SK-N-DZ (cell line): ENCODE measurements at places on chromosomes 2 and 18.

- DNase-seq = no peak
These were observed 151.8 kb downstream of the MGAT5 start for GRCh38 chr2:134405611-134406081.

DNA sequence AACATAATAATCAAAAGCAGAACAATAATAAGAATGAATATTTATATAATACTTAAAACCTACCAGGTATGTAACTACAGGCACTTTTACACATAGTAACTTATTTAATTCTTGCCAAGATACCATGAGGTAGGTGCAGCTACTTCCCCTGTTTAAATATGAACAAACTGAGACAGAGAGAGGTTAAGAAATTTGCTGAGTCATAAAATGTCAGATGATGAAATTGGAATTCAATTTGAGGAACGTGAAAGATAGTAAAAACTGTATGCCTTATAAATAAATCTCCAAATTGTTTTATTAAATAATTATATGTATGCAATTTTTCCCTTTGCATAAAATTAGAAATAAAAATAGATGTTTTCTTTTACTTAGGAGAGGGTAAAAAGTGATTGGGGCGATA lies 1103.3 kb upstream of the NRXN1 start:
- no peak for DNase-seq

GRCh38 chr2:715854-716560 lies 38.8 kb upstream of the TMEM18 start:
- no peak for DNase-seq

GRCh38 chr2:134679745-134680144 lies 39.1 kb downstream of the TMEM163 start:
- DNase-seq = no peak

DNA sequence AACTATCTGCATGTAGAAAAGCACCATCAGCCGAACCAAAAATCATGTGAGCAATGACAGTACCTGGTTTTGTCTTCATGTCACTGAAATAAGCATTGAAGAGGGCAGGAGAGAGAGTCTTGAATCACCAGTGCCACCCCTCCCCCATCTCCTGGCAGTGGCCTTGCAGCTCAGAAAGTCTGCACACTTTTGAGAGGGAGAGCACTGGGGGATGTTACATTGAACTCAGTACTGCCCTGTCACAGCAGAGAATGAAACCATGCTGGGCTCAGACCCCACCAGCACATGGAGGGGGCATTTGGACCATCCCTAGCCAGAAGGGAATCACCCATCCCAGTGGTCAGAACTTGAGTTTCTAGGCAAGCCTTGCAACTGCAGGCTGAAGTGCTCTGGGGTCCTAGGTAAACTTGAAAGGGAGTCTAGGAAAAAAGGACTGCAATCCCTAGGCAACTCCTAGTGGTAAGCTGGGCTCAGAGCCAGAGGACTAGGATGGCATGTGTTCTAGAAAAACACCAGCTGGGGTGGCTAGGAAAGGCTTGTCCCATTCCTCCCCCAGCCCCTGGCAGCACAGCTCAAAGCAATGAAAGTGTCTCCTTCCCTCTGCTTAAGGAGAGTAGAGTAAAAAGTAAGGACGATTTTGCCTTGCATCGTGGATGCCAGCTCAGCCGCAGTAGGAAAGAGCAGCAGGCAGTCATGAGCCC lies 259.9 kb upstream of the MYT1L start:
- DNase-seq = no peak

DNA sequence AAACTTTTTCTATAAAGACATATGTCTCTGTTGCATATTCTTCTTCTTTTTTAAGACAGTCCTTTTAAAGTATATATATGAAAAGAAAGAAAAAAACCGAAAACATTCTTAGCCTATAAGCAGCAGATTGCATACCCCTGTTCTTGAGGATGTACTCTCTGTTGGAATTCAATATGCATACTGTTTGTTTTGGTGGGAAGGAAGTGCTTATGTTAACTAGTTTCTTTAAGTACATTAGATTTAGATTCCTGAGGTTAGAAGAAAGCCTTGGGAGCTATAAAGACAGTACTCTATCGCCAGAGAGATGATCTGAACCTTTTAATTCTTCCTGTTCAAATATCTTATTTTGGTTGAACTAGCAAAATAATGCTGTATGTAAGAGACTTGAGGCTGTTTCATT lies 46.8 kb upstream of the TBR1 start:
- DNase-seq = no peak

DNA sequence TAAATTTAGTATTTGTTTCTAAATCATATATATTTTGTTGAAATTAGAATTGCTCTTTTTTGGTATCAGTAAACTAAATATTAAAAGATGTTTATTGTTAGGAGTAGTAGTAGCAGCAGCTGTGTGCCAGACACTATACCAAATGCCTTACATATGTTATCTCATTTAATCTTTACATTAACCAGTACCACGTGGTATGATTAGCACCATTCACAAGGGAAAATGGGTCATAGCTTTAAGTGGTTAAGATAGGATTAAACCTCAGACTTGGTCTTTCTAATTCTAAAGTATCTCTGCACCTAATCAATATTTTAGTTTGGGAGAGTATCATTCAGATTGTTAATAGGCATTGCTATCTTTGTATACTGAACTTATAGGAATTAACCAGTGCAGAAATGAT lies 29.0 kb downstream of the PSMD14 start:
- DNase-seq = peak; percentile 60

- DNase-seq = no peak
These were observed 67.3 kb downstream of the RHBDD1 start for GRCh38 chr2:226903179-226903578.

DNA sequence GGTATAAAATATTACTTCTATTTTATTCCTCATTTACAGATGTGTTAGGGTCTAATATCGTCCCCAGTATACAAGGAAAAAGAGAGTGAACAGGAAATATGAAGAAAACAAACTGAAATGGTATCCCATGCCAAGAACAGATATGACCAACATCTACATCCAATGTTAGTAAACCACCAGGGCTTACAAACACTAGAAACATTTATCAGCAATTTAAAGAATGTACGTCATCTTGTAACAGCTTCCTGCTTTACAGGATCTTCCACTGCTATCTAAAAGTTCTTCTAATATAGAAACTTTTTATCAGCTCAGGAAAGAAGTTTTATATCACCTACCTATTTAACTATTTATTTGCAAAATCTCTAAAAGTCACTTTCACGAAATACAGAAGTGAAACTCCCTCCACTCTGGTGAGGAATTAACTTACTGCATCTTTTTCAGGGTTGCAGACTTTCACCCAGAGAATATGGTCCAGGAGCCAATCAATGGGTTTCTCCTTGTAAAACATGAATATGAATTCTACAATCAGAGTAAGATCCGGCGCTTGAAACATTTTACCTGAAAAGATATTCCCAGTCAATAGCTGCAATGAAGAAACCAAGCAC lies 35.2 kb downstream of the UNC50 start:
- DNase-seq = no peak

DNA sequence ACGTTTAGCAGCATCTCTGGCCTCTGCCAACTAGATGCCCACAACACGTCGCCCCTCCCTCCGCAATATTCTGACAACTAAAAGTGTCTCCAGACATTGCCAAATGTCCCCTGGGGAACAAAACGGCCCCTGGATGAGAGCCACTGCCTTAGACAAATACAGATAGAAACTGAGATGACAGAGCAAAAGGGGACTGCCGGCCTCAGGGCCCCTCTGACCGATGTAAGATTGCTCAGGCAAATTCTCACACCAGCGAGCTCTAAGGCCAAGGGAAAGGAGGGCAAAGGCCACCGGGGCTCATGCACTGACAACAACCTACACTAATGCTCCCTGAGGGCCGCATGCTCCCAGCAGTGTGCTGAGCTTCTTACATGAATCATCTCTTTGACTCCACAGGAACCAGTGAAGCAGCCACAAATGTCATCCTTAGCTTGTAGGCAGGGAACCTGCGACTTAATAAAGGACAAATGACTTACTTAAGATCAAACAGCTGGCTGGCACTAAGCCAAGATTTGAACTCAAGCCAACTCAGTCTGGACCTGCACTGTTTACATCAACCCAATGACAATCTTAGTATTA lies 228.5 kb downstream of the TTC32 start:
- no peak for DNase-seq

DNA sequence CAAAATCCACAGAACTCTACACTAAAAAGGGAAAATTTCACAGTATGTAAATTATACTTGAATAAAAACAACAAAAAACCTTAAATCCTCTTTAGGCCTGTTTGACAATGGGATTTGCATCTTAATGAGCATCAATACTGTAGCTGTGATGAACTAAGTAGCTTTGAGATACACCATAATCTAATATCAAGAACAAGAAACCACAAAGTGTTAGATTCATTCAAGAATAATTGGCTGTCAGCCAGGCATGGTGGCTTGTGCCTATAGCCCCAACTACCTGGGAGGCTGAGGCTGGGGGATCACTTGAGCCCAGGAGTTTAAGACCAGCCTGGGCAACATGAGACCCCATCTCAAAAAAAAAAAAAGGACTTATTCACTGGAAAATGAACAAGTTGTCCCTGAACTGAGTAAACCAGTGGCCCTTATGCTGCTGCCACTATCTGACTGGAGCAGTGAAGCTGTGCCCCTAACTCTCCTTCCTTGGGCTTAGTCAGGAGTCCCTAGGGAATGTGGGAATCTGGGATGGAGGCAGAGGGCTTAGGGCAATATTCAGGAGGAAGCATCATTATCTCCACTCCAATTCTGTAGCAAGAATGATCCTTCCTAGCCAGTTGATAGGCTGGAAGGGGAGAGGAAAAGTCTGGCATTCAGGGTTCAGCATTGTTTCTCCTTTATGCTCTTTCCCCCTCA lies 88.5 kb downstream of the PRKCE start:
- no peak for DNase-seq

DNA sequence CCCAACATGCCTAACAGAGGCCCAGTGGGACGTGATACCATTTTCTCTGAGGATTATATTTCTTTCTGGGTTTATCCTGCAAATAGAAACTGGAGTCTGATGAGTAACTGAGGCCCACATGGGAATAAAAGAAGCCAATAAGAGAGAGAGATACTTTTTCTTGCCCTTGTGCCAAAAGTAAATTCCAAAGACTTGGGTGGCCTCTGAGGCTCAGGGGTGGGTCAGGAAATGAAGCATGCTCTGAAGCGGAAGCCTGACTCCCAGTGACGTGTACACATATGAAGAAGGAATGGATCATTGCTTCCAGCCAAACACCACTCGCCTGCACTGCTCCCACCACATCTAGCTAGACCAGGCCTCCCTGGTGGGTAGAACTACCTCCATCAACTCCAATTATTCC lies 273.6 kb upstream of the NCKAP5 start:
- no peak for DNase-seq

DNA sequence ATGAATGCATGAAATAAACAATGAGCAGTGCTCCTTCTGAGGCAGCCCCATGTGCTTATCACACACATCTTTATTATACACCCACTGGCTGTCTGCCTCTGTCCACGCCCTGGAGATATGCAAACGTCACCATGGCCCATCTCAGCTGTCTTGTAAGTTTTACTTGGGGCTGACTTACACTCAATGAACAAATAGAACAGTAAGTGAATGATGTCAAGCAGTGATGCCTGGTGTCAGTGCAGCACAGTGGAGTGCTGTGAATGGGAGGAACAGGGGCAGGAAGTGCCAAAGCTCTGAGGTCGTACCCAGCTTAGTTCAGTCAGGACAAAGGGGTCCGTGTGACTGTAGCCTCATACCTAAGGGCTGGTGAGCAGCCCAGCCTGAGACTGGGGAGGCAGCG lies 659.5 kb upstream of the HS6ST1 start:
- DNase-seq = no peak

DNA sequence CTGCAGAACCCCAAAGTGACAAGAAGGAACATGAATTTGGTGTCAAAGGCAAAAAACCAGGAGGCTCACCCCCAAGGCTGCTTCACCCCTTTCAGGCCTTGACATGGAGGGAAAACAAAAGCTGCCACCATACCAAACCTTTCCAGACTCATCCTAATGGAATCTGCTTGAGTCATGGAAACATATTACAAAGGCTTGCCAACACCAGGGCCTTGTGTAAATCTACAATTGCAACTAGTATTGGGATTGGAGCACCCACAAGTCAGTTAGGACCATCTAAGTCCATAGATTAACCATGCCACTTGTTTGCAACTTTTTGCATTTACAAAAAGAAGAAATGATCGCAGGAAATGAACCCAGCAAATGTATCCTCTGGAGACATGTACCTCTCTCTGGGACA lies 297.6 kb downstream of the CDCA7 start:
- DNase-seq = no peak

- DNase-seq = no peak
These were observed 163.7 kb upstream of the NCK2 start for GRCh38 chr2:105580870-105581554.

DNA sequence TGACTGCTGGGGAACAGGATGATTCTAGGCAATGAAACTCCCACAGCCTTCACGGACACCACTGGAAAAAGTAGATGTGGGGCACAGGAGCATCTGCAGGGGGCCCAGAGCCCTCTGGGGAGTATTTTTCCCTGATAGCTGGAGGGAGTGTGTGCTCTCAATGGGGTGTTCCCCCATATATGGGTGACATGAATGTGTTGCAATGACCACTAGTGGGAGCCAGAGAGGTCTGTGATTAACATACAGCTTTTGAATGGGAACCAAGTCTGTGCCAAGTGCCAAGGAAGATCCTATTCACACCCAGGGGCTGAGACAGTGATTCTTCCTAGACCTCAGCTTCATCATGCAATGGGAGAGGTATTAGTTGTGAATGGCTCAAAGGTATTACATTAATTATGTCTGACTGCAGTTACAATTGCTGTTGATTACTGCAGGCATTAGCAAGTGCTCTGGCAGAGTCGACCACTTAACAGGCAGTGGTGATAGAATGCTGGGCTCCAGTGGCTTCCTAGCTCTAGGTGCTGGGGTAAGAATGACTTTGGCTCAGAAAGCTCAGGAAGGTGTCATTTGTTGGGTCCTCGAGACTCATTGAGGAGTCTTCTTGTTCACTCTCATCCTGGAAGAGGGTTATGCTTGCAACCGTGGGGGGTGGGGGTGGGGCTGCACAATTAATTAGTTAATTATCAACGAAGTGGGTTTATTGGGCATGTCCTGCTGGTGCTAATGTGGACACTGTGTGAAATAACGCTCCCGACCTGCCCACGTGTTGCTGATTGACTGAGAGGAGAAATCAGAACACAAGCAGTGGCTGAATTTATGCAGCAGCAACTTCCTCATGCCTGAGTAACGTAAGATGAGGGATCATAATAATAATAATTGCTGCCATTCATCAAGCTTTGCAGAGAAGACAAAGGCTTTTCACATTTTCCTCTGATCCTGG lies 194.1 kb downstream of the CLIP4 start:
- DNase-seq = peak; percentile 85

DNA sequence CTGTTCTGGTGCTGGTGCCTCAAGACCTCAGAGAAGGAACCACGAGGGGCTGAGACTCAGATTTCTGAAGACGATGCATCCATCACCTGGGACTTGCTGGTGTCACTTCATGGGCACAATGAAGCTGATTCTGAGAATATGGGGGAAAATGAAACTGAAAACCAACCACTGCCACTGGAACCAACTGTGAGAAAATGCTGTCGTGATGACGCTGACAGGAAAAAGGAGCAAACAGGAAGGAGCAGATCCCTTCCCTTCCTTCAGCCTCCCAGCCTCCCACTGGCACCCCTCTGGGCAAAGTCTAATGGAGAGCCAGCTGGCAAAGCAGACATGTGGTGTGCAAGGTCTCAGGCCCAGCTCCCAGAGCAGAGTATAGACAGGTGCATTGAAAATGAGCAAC lies 109.7 kb downstream of the FOXI3 start:
- DNase-seq = no peak

- peak; percentile 88 for DNase-seq
These were observed 67.3 kb downstream of the SNORC start for GRCh38 chr2:232937278-232937906.
